Activated CD8-positive, alpha-beta T cell treated with anti-CD3 and anti-CD28 coated beads for 36 hours (primary cell): ENCODE measurements at places on chromosomes 5 and 9.

GRCh38 chr9:134326724-134327601 lies 708 bp downstream of the RXRA start:
- no peak for DNase-seq

GRCh38 chr9:76013809-76014208 lies 123.3 kb downstream of the PCSK5 start:
- no peak for DNase-seq

DNA sequence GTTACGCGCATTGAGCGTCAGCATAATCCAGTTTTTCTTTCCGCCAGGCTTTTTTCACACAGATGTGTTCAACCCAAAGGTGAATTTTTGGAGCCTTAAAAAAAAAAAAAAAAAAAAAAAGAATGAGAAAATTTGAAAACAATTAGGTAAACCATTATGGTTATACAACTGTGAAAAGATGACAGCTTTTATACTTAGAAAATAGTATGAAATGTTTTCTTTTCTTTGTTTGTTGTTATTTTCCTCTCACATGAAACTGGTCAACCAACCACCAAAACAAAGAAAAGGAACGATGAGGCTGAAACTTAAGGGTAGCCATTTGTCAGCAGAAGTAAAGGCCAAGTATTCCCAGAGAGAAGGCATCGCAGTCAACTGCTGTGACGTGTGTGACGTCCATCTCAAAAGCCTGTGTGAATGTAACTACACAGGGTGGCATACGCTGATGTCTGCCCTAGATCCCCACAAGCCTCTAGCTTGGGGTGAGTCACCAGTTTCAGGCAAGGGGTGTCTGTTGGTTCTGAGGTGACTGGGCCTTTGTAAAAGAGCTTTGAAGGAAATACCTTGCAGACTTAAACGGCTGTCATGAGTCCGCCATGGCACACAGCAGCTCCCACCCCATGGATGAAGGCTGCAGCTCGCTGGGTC lies 182.9 kb downstream of the AOPEP start:
- peak; percentile 49 for DNase-seq

GRCh38 chr5:170651604-170652277 lies 131.8 kb upstream of the GABRP start:
- DNase-seq, result no peak

- no peak for DNase-seq
Measured at GRCh38 chr5:119243888-119244287, 111.9 kb upstream of the TNFAIP8 start.

DNA sequence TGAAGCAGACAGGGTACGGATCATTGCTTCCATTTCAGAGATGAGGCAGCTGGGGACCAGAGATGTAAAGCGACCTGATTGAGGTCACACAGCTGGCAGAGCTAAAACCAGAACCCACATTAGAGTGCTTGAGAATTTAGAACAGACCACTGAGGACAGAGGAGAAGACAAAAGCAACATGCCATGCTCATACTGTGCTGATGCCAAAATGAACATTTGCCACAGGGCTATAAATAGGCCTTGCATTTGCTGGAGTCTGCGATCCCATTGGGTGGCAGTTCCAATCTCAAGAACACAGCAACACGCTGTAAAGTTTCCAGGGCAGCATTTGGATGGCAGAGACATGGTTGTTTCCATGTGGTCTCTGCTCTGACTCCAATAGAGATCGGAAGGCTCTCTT lies 222.4 kb upstream of the TBC1D2 start:
- DNase-seq, result no peak

DNA sequence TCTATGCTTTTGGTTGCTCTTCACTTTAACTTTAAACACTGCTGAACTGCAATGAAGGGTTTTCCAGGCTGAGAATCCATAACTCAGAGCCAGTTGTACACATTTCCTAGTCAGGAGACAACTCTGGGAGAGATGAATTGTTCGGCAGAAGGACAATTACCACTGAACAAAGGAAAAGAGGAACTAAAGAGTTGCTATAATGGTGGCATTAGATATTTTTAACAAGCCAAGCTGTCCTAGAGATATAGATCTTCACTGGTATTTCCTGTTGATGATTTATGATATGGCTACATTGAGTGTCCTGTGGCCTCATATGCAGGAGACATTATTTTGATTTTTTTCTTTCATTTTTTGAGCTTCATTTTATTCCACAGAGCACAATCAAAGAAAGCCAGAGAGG lies 219.1 kb upstream of the PCSK5 start:
- no peak for DNase-seq

DNA sequence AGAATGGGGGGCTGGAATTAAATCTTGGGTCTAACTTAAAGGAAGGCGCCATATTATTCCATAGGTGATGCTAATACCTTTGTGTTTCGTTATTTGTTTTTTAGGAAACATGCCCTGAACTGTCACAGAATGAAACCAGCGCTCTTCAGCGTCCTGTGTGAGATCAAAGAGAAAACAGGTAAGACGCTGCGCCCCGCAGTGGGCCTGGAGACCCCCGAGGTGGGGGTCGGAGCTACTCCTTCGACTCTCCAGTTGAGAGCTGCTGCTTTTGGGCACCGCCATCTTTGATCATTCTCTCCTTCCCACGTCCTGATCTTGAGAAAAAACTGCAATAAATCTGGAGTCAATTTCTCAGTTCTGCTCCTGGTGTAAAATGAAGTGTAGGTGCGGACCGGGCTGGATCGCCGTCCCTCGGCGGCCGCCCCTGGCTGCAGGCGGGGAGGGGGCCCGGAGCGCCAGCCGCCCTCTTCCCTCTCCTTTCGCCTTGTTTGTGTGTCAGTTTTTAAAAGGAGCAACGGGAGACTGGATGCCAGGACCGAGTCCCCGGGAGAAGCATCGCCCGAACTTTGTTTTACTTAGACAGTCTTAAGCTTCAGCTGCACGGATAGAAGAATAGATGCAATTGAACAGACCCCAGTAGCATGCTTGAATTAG lies 1.4 kb downstream of the PBX3 start:
- DNase-seq, result peak; percentile 22

- peak; percentile 60 for DNase-seq
Measured at GRCh38 chr9:128420651-128421481, at the start of gene CERCAM. TSS of gene CERCAM (plus strand) at chr9:128420857. CDS start at chr9:128420878, 21 bp downstream.

DNA sequence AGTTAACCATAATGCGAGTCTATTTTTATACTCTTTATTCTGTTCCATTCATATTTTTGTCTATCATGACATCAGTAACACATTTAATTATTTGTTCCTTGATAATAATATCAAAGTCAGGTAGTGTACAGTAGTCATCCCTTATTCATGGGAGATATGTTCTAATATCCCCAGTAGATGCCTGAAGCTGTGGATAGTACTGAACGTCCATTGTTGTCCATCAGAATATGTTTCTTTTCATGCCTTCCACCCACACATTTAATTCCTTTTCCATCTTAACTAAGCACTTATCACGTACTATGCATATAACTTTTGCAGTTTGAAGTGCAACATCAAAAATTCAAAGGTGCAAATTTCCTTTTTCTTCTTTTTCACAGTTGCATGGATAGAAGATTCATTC lies 53.6 kb downstream of the FER start:
- no peak for DNase-seq

- no peak for DNase-seq
Measured at GRCh38 chr5:79990205-79990597, 861 bp downstream of the MTX3 start.

DNA sequence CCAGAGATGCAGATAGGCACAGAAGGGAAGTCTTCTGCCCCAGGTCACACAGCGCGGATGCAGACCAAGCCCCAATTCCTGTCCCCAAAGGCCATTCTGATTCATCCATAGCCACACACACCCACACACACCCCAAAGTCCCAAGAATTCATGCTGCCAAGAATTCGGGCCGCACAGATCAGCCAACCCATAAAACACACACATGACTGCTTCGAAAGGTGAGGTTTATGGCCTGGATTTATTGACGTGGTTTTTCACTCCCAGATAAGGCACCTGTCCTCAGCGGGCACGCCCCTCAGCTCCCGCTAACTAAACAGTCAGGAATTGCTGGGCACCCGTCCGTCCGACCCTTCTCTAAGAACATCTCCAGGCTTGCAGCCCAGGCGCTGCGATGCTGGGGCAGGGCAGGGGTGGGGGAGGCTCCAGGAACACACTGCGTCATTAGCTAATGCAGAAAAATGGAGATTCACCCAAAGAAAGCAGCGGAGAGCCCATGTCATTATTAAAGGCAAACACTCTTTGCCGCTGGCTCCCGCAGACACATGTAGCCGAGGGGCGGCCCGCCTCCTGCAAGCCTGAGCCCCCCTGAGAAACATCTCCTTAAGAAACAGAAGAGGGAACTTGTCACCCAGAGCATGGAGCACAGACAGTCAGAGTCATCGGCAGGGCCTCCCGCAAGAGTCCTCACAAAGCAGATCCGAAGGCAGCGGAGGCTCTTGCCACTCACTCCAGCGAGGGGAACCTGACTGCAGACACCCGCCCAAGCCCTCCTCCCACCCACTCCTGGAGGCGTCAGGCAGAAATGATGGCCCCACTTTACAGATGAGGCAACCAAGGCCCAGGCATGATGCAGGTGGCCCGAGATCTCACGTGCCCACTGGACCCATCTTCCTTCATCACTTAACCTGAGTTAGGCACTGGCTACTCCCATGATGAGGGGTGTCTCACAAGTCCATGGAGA lies 19.9 kb downstream of the VAV2 start:
- no peak for DNase-seq

DNA sequence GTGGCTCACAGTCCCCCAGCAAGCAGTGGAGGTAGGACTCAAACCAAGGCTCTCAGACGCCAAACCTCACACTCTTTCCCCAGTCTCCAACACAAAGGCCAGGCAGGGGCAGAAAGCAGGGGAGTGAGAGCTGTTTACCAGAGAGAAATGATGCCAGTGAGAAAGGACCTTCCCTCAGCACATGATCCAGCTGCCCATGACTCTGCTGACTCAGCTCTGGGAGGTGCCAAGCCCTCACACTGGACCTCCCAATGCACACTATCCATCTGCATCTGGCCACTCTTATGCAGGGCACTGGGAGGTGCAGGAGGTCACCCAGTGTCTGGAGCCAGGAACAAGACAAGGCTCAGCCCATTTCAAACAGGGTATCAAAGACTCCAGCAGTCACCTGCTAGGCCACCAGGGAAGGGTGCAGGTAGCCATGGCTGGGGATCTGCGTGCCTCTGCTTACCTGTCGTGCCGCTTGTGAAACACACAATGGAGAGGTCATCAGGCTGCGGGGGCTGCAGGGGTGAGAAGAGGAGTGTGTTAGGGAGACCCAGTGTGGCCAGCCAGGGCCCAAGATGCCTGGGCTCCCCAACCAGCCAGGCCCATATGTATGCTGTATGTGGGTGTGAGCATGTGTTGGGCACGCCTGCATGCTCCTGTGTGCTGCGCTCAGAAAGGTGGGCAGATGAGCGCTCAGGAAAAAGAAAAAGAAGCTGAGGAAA lies 26.3 kb downstream of the ACSL6 start:
- DNase-seq, result no peak

DNA sequence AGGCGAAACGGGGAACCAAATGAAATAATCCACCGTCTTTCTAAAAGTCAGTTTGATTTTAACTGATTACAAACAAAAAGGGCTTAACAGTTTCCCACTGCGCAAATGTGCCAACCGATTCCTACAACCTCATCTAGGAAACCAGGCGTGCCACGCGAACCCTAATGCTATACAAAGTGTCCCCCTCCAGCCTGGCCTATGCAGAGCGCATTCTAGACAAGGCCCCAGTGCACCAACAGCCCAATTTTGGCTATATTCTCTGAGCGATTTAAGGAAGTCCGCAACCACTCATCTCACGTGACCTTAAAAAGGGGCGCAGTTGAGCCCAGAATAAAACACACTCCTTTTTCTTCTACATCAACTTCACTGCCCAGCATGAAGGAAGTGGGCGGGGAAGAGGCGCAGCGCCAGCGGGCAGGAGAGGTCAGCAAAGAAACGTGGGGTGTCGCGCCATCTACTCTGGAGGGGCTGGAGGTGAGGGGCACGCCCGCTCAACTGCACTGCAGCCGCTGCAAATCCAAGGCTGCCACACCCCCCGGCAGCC lies 779 bp downstream of the FAM13B start:
- peak; percentile 62 for DNase-seq

GRCh38 chr5:91885291-91886265 lies 502.5 kb upstream of the ARRDC3 start:
- DNase-seq, result no peak

DNA sequence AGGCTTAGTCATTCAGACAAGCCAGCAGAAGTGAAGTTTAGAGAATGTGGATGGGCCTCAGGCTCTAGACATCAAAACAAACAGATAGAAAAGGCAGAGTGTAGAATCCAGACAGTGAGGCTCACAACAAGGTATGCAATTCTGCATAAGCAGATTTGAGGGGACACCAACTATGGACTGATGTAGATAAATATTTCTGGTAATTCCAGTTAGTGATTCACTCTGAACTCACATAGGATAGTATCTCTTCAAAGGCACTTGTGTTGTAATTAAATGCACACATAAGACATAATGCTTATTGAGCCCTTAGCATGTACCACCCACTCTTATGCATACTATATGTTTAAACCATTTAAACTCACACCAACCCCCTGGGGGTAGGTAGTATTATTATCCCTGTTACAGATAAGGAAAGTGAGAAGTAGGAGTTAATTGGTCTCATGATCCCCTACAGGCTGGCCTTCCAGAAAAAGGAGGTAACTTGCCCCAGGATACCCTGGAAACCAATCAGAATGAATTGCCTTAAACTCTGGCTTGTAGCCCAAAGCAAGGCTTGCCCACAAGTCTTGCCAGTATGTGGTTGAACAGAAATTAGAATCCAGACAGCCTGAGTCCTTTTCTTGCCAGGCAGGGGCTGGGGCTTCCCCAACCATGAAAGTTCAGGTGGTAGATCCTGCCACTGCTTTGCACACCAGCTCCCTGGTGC lies 39.5 kb upstream of the HSPB3 start:
- DNase-seq, result no peak

- no peak for DNase-seq
Measured at GRCh38 chr5:156824800-156825199, 25.3 kb upstream of the PPP1R2B start.

DNA sequence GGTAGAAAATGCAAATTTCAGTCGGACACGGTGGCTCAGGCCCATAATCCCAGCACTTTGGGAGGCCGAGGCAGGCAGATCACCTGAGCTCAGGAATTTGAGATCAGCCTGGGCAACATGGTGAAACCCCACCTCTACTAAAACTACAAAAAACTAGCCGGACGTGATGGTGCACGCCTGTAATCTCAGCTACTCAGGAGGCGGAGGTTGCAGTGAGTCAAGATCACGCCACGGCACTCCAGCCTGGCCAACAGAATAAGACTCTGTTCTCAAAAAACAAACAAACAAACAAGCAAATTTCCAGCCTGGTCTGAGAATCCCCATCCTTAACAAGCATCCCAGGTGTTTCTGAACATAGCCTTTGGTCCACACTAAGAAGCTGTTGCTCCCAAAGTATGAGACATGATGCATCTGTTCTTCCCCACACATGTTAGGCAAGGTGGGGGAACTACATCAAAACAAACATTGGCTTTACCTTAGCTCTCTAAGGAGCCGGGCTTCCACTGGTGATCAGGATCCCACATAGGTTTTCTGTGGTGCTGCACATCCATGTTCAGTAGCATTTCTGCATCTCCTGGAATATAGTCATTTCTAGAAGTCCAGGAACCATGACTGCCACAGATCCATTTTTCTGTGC lies 92.5 kb upstream of the DMRT1 start:
- DNase-seq, result no peak
